Stimulated activated CD4-positive, alpha-beta T cell treated with anti-CD3 and anti-CD28 coated beads, Interleukin-15, amount 100 ng/mL, for 1 hour (primary cell): ENCODE measurements at places on chromosomes 5 and 9.

DNA sequence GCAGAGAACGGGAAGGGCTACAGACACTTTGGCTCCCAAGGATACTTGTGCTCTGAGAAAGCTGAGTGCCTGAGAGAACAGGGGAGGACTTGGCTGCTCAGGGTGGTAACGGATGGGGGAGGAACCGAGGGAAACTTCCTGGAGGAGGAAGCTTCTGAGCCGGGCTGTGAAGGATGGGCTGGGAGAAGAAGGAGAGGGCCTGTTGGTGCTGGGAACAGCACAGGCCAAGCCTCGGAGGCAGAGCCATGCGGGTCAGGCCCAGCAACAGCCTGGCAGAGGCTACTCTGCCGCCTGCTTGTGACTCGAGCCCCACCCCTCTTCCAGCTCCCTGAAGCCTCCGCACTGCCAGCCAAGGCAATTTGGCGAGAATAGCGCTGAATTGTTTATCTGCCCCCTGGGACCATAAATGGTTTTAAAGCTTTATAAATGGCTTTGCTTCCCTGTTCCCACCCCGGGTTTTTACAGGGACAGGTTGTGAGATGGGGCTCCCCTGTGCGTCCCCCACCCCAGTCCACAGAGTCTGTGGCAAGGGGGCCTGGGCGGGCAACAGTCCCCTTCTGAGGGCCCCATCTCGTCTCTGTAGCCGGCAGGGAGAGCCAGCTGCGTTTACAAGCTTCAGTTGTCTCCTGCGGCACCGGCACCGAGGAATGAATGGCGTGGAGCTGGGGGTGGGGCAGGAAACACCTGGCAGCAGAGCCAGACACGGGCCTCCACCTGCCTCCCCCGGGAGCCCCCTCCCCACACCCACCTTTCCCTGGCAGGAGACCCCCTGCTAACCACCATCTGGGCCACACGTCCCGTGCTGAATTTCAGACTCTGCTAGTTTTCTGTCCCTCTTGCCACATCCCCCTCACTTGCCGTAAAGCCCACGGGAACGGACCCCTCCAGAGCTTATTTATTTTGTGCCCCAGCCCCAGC is 24.4 kb downstream of the FAM163B start:
- DNase-seq: no peak

- DNase-seq: no peak
Measured at GRCh38 chr5:40877371-40877988, 31.8 kb upstream of the C7 start.

DNA sequence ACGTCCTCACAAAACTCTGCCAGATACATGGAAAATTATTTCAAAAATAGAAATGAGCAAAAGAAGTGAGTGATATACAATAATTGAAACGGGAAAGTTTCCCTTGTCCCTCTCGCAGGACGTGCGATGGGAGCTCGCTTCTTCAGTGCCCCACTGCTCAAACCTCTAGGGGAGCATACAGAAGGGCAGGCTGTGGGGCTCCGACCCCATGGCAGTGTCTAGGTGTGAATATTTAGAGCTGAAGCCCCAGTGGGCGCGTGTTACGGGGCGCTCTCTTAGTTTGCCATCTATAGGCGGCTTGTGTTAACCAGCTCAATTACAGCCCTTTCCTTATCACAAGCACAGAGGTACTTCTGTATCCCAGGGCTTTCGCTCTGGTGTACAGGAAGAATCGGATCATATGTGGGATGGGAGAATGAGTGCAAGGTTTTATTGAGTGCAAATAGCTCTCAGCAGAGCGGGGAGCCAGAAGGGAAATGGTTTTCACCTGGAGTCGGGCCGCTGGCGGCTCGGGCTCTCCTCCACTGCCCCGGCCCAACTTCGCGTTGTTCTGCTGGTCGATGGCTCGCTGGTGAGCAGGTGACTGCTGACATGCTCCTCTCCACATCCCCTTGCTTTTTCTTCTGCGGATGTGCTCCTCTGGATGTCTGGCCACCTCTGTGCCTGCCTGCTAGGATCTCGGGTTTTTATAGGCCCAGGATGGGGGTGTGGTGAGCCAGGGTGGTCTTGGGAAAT is 334.0 kb upstream of the PTPRD start:
- DNase-seq: no peak

- no peak for DNase-seq
Measured at GRCh38 chr9:81069923-81070322, 619.4 kb downstream of the TLE1 start.

GRCh38 chr5:65809817-65810531 is 88.0 kb downstream of the NLN start:
- DNase-seq: no peak

DNA sequence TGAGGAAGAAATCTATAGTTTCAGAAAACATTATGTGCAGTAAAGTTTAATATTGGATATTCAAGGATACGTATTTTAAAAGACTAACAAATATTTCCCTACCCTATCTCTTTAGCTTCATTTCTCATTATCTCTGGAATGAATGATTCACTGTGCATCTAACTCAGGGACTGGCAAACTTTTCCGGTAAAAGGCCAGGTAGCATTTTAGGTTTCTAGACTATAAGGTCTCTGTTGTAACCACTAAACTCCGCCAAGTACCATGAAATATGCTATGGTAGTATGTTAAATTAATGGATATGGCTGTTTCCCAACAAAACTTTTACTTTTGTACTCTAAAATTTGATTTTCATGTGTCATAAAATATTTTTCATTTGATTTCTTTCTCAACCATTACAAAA is 13.2 kb downstream of the FEM1C start:
- DNase-seq: no peak

DNA sequence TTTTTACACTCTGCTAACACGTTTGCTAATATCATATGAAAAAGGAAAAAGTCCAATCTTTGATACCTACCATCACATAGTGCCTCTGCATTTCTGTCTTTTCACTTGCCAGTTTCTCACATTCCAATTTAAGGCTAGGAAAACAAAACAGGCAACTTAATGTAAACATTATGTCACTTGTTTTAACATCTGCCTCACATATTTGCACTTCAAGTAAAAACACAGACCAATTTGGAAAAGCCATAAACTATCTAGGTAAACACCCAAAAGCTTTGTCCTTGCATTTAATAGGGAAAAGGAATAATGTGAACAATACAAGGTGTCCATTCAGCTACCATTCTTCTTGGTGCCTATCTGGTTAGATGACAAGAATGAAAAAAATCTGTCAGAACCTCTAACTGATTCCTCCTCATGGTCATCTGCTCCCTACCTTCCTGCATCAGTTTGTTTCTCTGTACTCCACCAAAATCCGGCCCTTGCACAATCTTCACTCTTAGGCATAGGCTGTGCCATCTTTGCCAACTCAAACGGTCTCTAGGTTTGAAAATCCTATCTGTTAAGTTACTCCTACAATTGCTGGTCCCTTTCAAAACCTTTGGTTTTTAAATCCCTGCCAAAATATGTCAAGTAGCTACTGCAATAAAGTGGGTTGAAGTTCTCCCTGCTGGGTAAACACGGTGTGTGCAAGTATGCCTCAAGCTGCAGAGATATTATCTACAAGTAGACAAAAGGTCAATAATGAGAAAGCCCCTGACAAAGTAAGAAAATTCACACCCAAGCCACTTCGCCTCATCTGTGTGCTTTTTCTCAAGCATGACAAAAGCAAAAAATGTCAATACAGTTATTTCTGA is 3.4 kb downstream of the TLE1 start:
- no peak for DNase-seq

DNA sequence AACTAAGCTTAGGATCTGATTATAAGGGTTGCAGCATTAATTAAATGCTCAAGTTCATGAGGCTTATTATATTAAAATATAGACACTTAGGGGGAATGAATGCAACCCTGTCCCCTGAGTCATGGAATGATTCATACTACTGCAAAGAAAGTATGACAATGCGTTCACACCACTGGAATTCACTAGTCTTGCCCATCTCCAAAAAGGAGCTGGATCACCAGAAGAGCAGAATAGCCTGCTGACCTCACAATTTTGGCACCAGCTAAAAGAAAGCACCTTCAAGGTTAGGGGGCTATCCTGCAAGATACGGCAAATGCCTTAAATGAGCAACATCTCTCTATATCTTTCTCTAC is 32.0 kb upstream of the TMED7 start:
- no peak for DNase-seq

DNA sequence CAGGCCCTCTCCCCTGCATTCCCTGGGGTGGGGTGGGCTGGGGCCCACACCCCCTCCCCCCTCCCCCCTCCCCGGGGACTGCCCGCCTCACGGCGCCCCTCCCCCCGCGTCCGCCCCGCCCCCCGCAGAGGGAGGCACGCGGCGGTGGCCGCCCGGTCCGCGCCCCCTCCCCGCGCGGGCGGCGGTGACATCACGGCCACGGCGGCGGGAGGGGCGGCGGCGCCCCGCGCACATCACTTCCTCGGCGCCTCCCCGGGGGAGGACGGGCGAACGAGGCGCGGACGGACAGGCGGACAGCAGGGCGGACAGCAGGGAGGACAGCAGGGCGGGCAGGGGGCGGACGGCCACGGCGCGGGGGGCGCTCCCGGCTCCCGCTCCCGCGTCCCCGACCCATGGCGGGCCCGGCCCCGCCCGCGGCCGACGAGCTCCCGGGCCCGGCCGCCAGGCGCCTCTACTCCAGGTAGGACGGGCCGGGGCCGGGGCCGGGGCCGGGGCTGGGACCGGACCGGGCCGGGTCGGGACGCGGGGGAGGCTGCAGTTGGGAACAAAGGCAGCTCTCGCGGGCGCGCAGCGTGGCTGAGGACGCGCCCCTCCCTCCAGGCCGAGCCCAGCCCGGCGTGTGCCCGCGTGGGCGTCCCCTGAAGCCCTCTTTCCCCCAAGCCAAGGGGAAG is at the start of gene GPSM1:
Gene GPSM1, plus strand, starts transcription at position 236 of the 671 bp plus-strand sequence. Its CDS starts 157 bp downstream, at position 393.
- DNase-seq: peak; percentile 43

- no peak for DNase-seq
Measured at GRCh38 chr5:124007675-124008398, 495.9 kb downstream of the CSNK1G3 start.

DNA sequence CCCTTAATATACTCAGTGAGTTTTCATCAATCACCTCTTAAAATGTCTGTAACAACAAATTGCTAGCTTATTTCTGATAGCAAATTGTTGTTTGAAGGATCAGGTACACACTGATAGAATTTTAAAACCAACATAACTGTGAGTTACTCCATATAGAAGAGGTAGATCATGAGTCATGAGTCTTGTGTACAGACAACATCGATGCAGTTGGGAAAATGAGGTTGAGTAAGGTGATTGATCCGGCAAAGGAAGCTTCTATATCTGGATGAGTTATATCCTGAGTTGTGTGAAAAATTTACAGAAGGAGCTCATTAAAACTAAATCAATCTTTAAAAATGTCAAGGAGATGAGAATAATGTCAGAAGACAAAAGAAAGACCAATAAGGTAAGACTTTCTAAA is 604.6 kb upstream of the RGMB start:
- DNase-seq: no peak

GRCh38 chr9:89992326-89993198 is 387.8 kb downstream of the GADD45G start:
- DNase-seq: no peak

GRCh38 chr9:3902631-3903030 is 376.8 kb upstream of the RFX3 start:
- no peak for DNase-seq

GRCh38 chr5:160970605-160971191 is 118.7 kb upstream of the ATP10B start:
- no peak for DNase-seq

- no peak for DNase-seq
Measured at GRCh38 chr5:90709323-90710155, 150.9 kb downstream of the ADGRV1 start.

DNA sequence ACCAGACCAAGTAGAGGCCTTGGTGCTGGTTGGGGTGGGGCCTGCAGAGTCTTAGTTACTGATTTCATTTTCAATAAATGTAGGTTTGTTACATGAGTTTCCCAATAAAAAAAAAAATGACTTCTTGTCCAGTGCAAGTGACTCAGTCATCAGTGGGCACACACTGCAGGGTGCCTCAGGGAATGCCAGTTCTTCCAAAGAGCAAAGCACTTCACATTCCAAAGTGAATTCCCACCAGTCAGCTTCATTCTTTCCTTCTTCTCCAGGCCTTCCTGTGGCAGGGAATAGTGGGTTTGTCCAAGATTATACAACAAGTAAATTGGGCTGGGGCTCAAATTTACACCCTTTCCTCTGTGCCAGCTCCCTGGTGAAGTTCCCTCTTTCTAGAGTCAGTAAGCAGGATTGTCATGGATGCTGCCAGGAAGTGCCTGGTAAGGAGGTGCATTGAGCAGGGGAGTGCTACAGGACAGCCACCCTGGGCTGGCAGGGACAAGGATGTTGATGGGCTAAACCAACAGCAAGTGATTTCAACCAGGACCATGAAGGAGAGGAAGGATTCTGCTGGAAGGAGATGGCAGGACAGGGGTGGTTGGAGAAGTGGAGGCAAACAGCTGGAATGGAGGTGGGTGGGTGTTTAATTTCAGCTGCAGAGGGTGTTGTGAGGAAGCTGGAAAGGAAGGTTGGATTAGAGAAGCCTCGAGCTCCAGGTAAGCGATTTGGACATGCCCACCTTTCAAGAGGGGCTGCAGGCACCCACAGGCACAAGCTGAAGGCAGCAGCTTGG is 3.7 kb upstream of the B4GALT7 start:
- DNase-seq: no peak

- DNase-seq: no peak
Measured at GRCh38 chr5:149011084-149011483, 51.8 kb downstream of the SH3TC2 start.

DNA sequence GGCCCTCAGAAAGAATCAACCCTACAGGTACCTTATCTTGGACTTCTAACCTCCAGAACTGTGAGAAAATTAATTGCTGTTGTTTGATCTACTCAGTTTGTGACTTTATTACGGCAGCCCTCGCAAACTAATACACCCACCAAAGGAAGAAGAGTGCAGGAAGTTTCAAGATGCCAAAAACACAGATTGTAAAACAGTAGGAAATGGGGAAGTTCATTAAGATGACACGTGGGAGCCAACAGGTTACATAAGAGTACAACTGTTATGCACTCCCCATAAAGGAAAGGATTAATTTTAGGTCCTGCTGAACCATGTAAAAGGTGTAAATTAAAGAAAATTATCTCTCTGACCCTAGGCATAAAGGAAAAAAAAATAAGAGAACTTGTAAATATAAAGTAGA is 294.3 kb downstream of the EPB41L4A start:
- DNase-seq: no peak

GRCh38 chr5:175479125-175479881 is 943 bp downstream of the SFXN1 start:
- DNase-seq: no peak

- DNase-seq: no peak
Measured at GRCh38 chr9:21974722-21975409, 19.3 kb downstream of the CDKN2A start.

DNA sequence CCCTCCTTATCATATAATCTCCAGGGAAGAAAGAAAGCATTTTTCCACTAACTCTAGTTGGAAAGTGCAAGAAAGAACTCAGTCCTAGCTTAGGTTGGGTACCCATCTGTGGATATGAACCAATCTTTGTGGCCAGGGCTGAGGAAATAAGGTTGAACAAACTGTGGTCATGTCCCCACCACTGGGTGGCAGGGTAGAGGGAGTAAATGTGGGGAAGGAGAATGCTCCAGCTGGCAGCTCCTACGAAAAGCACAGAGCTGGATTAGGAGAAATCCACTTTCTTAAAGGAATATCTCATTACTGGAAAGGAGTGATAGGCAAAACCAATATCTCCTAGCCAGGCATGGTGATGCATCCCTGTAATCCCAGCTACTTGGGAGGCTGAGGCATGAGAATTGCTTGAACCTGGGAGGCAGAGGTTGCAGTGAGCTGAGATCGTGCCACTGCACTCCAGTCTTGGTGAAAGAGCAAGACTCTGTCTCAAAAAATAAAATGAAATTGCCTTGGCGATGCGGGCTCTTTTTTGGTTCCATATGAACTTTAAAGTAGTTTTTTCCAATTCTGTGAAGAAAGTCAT is 175.1 kb downstream of the CCDC192 start:
- DNase-seq: no peak
